CD4-positive, CD25-positive, alpha-beta regulatory T cell (primary cell): ENCODE measurements at places on chromosomes 5 and 9. TPM values are rescaled to one million over a fixed set of nuclear protein-coding genes. Genes with fewer than 3 reads are reported as not detected.
A peak's percentile ranks its signal among the peaks of the same experiment; 100 is the strongest.

Gene SLC1A1
- 0.76 TPM for total RNA-seq

- no peak for DNase-seq
These were observed 346.5 kb downstream of the NFIB start for GRCh38 chr9:13967438-13967837.

DNA sequence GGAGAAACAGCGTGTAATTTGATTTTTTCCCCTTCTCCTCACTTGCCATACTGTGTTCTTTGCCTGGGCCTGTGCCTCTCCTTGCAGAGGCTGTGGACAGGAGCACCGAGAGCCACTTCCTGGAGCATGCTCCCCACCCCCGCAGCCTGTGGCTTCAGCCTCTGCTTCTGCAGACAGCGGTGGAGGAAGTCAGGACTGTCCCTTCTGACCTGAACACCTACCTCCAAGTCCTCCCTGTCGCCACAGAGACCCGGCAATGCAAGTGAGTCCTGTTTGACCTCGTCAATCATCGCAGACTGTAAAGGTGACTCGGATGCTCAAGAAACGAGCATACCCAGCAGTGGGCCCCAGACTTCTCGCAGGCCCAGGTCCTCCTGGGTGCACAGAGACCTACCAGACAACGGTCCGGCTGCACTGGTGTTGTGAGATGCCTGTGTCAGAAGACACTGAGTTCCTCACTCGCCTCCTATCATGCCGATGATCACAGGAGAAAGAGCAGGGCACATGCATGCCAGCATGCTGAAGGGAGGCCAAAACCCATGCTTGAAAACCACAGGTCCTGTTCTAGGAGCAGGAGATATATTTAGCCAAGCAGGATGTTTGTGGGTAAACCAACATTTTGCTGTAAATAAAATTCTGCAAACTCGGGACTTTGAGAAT is 198.8 kb downstream of the AUH start:
- peak; percentile 49 for DNase-seq

- no peak for DNase-seq
These were observed 176.6 kb upstream of the KCNN2 start for GRCh38 chr5:114185274-114185673.

DNA sequence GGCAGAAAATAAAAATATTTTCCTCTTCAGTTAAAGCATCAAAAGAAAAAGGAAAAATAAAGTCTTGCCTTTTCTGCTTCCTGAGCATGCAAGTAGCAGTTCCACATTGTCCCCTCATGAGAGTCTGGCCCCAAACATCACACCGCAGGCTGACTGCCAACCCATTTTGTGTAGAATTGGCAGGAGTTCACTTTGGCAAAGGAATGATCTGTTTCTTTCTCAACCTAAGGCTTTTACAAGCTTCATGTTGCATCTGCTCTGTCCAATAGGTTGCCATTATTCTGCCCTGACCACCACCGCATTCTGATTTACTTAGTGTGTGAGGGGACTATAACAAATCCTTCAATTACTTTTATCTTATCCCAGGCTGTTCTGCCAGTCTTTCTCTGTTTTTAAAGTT is 249.5 kb downstream of the ISL1 start:
- no peak for DNase-seq

DNA sequence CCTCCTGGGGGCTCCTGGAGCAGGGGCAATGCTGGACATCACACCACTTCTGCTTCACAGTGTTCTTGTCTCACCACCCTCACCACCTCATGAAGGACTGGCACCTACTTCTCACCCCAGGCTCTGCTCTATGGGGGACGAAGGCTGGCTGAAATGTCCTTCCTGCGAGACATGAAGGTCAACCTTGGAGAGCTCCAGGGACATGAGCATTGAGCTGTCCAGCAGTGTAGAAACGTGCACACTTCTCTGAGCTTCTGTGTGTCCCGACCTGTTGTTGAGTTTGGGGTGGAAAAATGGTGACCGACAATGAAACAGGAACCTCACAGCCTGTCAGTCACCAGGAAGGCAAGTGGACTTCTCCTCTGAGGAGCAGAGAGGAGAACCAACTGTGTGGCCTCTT is 68.6 kb upstream of the ADAMTS16 start:
- no peak for DNase-seq
